Stimulated activated CD8-positive, alpha-beta memory T cell treated with anti-CD3 and anti-CD28 coated beads, Interleukin-4, amount 100 ng/mL, for 1 hour (primary cell): ENCODE measurements at places on chromosomes 6 and 20.

DNA sequence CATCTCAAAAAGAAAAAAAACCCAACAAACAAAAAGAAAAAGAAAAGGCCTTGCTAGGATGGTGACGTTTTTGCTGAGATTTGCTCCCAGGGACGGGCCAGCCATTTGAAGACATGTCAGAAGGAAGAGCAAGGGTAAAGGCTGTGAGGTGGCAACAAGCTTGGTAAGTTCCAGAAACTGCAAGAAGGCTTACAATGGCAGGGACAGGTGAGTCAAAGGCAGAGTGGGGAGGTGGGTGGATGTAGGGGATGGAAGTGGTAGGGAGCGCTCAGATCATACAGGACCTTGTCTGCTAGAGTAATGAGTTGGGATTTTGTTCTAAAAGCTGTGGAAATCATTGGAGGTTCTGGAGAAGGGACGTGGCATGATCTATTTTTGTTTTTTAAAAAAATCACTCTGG is 4.3 kb downstream of the KIF3B start:
- DNase-seq, result no peak

GRCh38 chr6:148761527-148762011 is 14.7 kb downstream of the UST start:
- no peak for DNase-seq

DNA sequence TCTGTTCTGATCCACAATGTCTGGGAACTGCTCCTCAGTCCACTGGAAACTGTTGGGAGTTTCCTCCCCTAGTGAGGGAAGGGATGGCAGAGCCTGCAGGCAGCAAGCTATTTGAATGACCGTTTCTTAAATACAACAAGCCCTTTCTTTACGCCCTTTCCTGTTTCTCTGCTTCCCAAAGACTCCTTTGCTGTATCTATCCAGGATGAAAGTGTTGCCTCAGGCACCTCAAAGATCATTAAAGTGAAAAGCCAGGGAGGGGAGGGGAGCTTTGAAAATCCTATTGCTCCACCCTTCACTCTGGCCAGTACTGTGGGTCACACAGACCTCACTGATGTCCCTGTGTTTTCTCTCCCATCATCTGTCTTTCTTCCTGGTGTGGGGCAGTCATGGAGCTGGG is 213.1 kb downstream of the RNF144B start:
- no peak for DNase-seq

GRCh38 chr6:139699911-139700310 is 325.5 kb upstream of the CITED2 start:
- no peak for DNase-seq

DNA sequence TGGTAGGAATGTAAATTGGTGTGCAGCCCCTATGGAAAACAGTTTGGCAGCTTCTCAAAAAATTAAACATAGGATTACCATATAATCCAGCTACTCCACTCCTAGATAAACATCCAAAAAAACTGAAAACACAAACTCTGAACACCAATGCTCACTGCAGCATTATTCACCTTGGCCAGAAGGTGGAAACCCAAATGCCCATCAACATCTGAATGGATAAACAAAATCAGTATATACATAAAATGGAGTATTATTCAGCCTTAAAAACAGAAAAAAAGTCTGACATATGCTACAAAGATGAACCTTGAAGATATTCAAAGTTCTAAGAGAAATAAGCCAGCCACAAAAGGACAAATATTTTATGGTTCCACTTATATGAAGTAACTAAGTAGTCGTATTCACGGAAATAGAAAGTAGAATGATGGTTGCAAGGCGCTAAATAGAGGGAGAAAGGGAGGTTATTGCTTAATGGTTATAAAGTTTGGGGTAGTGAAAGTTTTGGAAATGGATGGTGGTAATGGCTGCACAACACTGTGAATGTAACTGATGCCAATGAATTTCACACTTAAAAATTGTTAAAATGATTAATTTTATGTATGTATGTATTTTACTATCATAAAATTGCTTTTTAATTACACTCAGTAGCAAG is 4.0 kb downstream of the PHF10 start:
- no peak for DNase-seq

- DNase-seq, result no peak
These were observed 86.7 kb downstream of the TRERF1 start for GRCh38 chr6:42365021-42365420.

DNA sequence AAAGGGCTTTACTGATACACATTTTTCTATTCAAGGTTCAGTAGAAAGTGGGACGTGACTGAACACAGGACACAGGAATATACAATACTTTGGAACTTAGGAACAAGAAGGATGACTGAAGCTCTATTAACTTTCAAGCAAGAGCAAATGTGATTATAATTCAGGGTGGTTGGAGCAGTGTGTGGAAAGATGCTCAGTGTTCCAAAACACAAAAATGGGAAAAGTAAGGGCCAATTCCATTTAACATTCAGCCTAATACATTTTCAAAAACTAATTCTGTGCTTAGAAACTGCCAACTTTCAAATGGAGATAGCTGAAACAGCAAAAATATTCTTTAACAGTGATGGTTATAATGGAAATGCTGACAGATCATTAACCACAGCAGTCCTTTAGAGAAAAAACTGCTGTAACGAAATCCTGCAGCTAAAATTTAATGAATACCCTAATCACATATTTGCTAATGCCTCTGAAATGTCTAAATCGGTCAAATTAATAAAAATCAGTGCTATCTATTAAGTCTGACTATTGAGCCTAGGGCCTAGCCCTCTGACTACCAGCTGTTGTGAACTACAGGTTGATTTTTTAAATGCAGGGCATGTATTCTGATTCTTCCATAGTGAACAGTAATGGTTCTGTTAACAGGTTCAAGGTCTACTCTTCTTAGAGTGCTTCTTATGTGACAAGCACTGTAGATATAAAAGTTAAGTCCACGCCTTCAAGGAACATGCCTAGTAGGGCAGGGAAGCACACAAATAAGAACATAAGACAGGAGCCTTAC is 45.9 kb downstream of the RARS2 start:
- DNase-seq, result no peak

DNA sequence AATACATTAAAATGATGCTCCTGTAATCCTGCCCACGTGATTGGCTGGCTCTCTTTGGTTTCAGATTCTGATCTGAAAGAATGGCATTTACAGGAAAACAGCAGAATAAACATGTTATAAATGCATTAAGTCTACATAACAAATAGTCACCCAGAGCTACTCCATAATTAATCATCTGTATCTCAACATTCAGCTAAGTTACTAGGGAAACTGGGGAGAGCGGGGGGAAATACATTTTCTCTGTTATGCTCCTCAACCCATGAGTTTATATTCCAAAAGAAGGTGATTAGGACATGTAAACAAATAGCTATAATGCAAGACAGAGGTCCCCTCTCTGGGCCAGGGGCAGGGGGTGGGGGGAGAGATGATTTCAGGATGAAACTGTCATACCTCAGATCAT is 58.5 kb downstream of the MAP7 start:
- no peak for DNase-seq

DNA sequence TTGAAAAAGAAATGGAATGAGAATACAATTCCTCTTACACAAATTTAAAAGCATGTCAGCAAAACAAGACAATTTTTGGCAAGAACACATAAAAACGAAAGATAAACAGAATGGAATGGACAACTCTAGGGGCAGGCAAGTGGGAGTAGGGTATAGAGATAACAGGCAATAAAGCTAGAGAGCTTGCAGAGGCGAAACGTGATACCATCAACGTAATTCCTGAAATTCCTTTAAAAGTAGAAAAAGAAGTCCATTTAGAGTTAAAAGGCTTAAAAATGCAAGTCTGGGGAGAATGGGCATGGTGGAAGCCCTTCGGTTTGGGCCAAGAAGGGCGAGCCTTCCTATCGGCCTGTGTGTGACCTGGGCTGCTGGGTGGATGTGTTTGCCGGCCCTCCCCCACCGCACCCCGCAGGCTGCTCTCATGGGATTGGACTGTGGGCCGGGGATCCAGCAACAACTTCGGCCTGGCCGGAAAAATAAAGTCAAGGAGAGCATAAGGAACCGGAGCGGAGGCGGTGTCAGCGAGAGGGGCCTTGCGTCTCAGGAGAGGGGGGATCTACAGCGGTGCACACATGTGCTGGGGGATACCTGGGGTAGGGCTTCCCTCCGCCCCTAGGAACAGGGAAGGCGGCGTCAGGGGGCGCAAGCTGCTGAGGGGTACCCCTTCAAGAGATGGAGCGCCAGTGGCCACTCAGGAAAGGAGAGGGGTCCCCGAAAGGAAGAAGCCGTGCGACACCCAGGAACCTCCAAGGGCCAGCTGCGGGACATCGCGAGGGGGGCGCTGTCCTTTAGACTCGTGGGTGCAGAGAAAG is 4.1 kb downstream of the TMEM239 start:
- DNase-seq, result no peak

DNA sequence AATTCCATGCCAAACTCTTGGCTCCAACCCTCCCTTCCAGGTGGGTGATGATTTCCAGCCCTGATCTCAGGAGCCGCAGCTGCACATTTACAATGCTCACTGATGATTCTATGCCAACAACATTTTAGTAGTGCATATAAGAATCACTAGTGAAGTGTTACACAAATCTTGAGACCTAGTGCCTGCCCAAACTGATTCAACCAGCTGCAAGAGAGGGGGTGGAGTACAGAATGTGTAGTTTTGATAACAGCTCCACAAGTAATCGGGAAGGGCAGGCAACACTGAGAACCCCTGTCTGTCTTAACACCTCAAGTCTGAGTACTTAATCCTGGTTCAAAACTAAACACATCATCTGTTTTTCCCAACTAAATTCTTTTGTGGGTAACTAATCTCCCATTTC is 91.7 kb downstream of the PRDM1 start:
- DNase-seq, result no peak

DNA sequence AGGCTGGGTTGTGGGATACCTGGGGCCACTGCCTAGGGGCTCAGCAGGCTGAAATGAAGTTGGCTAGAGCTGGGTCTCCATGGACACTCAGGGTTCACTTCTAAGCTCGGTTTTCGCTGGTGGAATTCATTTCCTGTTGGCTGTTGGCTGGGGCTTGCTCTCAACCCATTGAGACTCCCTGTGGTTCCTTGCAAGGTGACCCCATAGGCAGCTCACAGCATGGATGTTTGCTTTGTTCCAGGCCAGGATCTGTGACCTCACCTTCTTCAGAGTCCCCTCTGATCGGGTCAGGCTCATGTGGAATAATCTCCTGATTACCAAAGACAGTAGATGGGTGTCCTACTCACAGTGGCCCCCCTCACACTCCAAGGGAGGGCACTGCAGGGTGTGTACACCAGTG is 229.3 kb downstream of the QKI start:
- no peak for DNase-seq

- no peak for DNase-seq
These were observed 28.4 kb upstream of the FOXC1 start for GRCh38 chr6:1581120-1581991.

DNA sequence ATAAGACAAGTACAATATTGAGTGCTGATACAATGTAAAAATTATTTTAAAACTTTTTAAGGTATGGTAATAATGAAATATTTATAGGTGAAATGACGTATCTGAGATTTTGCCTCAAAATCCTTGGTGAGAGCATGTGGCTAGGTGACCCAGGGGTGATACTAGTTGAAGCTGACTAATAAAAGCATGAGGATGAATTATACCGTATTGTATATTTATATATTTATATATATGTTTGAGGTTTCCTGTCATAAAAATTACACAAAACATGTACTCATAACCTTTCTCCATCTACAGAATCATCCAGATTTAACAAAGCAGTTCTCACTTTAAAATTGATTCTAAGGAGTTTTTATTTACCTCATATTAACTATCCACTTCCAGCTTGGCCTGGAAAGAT is 358.1 kb downstream of the CDKAL1 start:
- no peak for DNase-seq

DNA sequence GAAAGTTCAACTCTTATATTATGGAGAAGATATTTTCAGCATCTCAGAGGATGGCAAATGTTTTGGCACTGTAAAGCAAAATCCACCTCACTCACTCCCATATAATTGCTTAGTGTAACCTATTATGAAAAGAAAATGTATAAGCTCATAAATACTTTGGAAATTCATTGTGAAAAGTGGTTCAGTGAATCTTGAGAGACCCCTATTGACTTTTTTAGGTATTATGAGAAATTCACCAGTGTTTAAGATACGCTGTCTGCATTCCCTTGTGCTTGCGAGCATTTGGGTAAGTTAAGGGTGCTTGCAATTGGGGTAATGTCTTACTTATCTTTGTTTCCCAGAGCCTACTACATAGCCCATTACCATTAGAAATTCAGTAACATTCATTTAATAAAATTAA is 66.3 kb upstream of the BMP5 start:
- DNase-seq, result no peak

DNA sequence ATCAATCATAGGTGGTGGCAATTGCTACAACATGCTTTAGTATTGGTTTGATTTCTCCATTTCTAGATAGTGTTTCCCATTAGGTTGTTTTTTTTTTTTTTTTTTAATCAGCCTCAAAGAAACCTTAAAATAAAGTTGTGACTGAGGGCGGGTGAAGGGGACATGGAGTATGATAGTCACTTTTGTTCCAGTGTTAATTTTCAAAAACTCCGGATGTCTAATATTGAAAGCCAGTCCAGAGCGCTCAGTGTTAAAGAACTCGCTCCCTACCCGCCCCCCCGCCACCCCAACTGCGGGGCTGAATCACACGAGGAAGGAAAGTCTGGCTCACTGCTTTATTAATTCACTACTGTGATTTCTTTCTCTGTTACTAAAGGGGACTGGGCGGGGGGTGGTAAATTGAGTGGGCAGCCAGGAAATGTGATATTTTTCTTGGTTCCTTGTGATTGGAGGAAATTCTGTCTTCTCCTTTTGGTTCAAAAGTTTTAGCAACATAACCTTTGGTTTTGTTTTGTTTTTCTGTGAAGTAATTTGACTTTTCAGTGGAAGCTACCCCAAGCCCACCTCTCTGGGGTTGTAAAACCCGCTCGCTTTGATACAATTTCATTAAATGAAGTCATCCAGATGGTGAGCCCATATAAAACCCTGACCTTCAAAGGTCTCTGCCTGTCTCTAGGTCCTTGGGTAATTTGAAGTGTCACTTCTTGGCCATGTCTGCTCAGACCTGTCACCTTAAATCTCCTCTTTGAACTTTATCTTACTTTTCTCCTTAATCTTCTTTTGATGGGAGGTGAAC is 38.0 kb downstream of the TNFAIP3 start:
- no peak for DNase-seq

- DNase-seq, result no peak
These were observed 327.0 kb downstream of the BMP2 start for GRCh38 chr20:7094438-7094997.

DNA sequence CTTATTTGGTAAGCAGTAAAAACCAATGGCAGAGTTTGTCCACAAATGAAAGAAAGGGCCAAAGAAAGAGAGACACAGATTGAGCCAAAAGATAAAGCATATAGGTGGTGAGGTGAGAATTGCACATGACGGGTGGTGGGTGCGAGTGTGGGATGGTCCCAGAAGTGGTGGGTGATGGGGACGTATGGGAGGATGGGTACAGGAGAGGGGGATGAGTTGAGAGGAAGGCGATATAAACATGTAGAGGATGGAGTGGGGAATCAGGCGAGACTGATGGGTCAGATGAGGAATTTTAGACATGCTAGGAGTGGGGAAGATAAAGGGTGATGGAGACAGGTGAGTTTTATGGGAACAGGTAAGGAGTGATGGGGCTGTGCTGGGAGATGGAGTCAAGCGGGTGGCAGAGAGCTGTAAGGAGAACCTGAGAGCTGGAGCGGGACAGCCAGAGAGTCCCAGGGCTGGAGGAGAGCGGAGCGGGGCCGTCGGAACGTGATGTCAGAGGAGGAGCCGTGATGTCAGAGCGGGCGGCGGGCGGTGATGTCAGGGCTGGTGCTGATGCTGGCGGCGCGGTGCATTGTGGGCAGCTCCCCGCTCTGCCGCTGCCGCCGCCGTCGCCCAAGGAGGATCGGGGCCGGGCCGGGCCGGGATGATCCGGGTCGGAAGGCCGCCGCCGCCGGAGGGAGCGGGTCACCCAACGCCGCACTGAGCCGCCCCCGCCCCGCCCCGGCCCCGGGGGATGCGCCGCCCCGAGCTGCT is at the start of gene TTBK1:
Gene TTBK1 (plus strand): TSS at position 574 of the 756 bp plus-strand sequence. CDS start 3,180 bp downstream, outside the sequence.
- DNase-seq, result no peak
